ENCODE measurements at places on chromosomes 6 and 20. TPM values are rescaled to one million over a fixed set of nuclear protein-coding genes. Genes with fewer than 3 reads are reported as not detected.

GRCh38 chr6:96899451-96899998 lies 1.8 kb upstream of the NDUFAF4 start:
- peak; percentile 2 for DNase-seq

The HLA-DRA gene
- total RNA-seq, result 0.17 TPM

DNA sequence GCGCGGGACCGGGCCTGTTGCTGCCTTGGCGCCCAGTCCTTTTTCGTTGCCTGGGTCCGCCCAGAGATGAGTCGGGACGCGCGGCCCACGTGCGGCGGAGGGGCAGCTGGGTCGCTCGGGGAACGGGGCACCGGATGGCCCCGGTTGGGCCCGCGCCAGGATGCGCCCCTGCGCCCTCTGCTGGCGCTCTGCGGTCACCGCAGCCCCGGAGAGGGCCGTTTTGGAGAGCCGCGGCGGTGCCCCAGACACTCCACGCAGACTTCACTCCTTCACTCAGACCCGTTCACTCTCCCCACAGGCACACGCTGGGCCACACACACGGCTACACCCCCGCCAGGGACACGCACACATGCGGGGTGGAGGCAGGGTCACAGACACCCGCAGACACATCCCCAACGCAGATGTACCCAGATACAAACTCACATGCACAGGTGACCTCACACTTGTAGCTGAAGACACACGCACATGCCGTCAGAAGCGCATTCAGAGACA lies 38.8 kb downstream of the SRC start:
- DNase-seq, result peak; percentile 49

The TCP11 gene
- total RNA-seq, result 0.51 TPM
